ENCODE measurements at places on chromosomes 5 and 9. TPM values are rescaled to one million over a fixed set of nuclear protein-coding genes. Genes with fewer than 3 reads are reported as not detected.
A peak's percentile ranks its signal among the peaks of the same experiment; 100 is the strongest.

PCDHAC1 gene
- total RNA-seq, result not detected

SPINK4 gene
- not detected for total RNA-seq

BSPRY gene
- total RNA-seq, result not detected

GDA gene
- total RNA-seq, result 0.20 TPM

PCDHB11 gene
- 0.20 TPM for total RNA-seq

OTP gene
- under 0.01 TPM for total RNA-seq

GLRA1 gene
- total RNA-seq, result not detected

NUTM2F gene
- not detected for total RNA-seq

HEMGN gene
- total RNA-seq, result not detected

GKAP1 gene
- 0.72 TPM for total RNA-seq

ACTBL2 gene
- 0.24 TPM for total RNA-seq

SLC36A2 gene
- not detected for total RNA-seq

FOXD4L6 gene
- not detected for total RNA-seq

BNC2 gene
- total RNA-seq, result 8.8 TPM

SLC2A8 gene
- 25.9 TPM for total RNA-seq

ANKRD18A gene
- not detected for total RNA-seq

GIN1 gene
- 4.6 TPM for total RNA-seq

GRCh38 chr5:74021126-74021525 lies 395.1 kb downstream of the ARHGEF28 start:
- no peak for DNase-seq

- DNase-seq, result no peak
Observed at GRCh38 chr5:170886210-170886894, 24.5 kb downstream of the RANBP17 start.

GRCh38 chr5:158910782-158911692 lies 188.7 kb downstream of the EBF1 start:
- no peak for DNase-seq

GRCh38 chr5:78587775-78588291 lies 60.7 kb downstream of the LHFPL2 start:
- peak; percentile 88 for DNase-seq

- no peak for DNase-seq
Observed at GRCh38 chr5:170211575-170212334, 21.0 kb upstream of the C5orf58 start.

- no peak for DNase-seq
Observed at GRCh38 chr9:117437283-117437682, 22.4 kb upstream of the ASTN2 start.

DNA sequence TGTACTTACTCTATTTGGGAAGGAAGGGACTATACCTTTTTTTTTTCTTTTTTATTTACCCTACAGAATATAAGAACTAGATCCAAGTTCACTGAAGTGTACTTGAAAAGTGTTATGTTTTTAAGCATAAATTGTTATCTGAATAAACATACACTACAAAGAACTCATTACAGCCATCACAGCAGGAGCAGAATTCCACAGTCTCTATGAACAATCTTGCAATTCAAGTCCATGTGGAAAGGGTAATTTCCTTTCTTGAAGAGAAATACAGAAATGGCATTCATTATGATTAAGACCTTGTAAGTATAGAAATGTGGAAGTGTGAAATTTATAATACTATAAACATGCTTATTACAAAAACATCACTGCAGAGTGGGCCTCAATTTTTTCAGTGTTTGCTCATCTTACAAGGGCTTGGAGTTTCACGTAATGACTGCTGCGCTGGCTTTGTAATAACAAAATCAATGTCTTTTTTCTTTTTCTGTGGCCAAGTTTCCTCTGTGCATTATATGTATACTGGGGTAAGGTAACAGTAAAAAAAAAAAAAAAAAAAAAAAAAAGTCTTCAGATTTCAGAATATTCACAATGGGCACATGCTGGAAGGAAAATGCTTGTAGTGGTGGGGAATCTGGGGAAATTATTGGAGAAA lies 77.0 kb upstream of the GNA14 start:
- no peak for DNase-seq

DNA sequence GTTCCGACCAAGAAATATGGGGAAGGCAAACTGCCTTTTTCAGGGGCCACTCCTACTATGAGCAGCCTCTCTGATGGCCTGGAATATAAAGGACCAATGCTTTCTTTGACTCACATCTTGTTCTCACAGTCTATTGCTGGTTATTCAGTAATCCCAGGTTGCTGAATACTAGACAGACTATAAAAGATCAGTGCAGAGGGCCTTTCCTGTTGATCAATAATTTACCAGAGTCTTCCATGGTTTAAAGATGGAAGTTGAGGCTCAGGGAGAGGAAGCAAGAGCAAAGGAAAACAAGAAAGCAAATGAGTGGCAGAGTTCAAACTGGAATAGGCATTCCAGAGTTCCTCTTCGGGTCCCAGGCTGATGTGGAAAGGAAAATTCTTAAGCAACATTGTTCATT lies 62.9 kb downstream of the FBXO38 start:
- DNase-seq, result no peak

- DNase-seq, result peak; percentile 4
Observed at GRCh38 chr9:34759432-34760134, 49.6 kb upstream of the CCL21 start.

DNA sequence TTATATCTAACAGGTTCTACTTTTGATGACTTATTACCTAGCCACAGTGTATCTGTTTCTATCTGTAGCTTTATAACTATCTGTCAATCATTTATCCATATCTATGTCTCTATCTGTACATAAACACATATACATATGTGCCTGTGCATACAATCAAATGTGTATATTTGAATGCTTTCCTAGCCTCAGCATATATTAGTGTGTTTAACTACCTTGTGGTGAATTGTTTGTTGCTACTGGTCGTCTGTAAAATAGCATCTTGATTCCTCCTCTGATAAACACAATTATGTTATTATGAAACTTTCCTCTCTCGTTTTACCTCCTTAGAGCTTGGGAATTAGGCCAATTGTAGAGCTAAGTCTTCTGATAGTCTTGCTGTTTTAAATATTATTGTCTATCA lies 44.4 kb downstream of the PARP8 start:
- no peak for DNase-seq

- peak; percentile 47 for DNase-seq
Observed at GRCh38 chr5:34660444-34660843, 4.3 kb downstream of the RAI14 start.

DNA sequence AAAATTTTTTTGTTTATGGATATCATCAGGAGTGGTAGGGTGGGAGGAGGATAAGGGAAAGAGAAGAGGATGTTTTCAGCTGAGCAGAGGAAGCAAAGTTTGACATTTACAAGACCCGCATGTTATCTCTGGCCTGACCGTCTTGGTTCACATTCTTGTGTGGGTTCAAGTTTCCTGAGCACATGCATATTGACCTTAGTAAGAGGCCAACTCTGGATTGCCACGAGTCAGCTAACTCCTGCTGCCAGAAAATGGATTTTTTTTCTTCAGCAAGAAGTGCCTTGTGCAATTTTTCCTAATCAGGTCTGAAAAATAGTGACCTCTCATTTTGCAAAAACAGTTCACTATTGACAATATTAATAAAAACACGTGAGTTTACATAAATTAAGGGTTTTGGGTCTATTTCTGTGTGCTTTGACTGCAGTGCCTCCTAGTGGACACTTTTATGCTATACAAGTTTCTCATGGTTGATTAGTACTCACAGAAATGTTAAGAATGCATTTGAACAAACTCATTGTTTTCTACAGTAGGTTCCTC lies 27.1 kb upstream of the BASP1 start:
- DNase-seq, result peak; percentile 49

GRCh38 chr9:98707166-98708102 lies 1.3 kb downstream of the GABBR2 start:
- peak; percentile 30 for DNase-seq

DNA sequence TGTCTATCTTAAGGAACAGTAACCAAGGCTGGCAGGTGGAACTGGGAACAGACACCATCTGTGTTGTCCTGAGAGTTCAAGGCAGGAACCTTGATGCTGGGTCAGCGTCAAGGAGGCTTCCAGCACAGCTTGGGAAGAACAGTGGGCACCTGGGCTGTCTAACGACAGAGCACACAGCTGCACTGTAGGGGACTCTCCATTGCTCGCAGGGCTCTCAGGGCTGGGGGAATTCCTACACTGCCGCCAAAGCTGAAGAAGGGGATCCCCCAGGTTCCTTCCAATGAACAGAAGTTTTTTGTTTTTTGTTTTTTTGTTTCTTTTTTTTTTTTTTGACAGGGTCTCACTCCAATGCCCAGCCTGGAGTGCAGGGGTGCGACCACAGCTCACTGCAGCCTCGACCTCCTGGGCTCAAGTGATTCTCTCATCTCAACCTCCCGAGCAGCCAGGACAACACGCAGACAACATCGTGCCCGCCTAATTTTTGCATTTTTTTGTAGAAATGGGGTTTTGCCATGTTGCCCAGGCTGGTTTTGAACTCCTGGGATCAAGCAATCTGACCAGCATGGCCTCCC lies 81.9 kb downstream of the PTPN3 start:
- DNase-seq, result no peak

- DNase-seq, result peak; percentile 49
Observed at GRCh38 chr5:107563959-107564544, 106.7 kb downstream of the EFNA5 start.

DNA sequence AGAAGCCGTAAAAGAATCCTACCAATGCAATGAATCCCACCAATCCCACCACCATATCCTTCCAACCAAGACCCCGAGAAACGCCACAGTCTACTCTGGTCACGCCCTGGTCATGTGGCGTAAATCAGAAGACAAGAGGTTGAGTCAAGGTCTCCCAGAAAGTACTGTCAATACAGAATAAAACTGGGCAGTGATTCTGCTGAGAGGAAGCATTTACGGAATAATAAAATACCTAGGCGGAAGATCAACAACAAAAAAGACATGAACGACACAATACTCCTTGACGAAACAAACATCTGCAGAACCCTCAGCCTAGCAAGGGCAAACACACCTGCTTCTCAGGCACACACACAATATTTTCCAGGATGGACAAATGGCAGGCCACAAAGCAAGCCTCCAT lies 62.8 kb downstream of the GOLM1 start:
- DNase-seq, result no peak

DNA sequence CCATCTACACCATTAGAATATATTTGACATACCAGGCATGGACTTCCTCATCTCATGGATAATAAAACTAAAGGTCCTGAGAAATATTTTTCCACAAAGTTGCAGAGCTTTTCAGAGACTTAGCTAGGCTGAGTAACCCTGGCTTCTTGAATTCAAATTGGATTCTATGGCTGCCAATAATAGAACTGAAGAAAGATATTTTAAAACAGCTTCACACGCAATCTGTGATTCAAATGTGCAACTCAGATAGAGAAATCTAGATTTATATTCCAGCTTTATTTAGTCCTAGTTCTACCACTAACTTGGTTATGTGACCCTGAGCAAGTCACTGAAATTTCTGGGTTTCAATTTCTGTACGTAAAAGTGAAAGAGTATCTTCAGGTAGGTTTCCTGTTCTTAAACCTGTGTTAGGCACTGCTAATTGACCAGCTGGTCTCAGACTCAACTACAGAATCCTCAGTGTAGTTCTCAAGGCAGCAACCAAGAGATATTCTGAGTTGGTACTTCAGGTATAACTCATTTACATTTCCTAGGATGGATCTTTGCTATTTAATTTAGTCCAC lies 235.3 kb downstream of the GABRB2 start:
- no peak for DNase-seq

- no peak for DNase-seq
Observed at GRCh38 chr5:118793091-118793490, 195.3 kb downstream of the DTWD2 start.

DNA sequence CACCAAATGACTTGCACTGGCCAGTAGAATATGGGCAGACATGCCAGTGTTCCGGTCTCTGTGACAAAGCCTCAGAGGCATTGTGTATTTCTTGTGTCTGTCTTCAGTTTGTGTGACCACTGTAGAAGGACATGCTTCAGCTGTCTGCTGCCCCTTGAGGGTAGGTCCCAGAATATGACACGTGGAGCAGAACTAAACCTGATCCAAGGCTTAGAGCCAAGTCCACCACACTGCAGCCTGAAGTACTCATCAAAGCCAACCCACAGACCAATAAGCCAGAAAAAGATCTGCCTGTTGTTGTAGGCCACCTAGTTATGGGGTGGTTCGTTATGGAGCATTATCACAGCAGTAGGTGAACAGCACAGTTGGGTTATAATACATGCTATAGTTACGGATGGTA lies 468.9 kb downstream of the PSAT1 start:
- DNase-seq, result no peak

DNA sequence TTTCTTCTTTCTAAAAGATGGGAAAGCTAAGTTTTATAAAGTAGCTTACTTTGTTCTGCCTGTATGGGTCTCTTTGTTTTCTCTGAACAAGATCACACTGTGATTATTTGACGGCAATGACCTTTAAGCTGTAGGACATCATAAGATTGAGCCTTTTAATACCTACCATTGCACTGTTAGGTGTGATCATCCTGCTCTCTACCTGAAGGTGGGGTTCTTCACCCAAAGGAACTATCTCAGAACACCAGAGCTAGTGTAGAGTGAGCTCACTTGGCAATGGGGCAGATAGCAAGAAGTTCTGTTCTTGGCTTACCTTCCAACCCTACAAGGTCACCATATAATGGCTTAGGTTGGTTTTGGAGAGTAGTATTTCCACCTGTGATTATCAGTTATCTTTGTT lies 200.2 kb downstream of the SPATA31D1 start:
- no peak for DNase-seq

All from RPMI7951 (cell line).